ENCODE measurements at places on chromosomes 7 and 10.

- no peaks in the 10 kb centered on the region for H3K4me1 ChIP-seq
- no peak overlapping the region for H3K4me3 ChIP-seq
- no peaks in the 10 kb centered on the region for H3K27me3 ChIP-seq
- H3K36me3 ChIP-seq, result no peaks in the 10 kb centered on the region
- no peak for DNase-seq
- H3K27ac ChIP-seq, result no peak overlapping the region
These were observed 57.8 kb downstream of the CARD11 start for GRCh38 chr7:2985866-2986265.

DNA sequence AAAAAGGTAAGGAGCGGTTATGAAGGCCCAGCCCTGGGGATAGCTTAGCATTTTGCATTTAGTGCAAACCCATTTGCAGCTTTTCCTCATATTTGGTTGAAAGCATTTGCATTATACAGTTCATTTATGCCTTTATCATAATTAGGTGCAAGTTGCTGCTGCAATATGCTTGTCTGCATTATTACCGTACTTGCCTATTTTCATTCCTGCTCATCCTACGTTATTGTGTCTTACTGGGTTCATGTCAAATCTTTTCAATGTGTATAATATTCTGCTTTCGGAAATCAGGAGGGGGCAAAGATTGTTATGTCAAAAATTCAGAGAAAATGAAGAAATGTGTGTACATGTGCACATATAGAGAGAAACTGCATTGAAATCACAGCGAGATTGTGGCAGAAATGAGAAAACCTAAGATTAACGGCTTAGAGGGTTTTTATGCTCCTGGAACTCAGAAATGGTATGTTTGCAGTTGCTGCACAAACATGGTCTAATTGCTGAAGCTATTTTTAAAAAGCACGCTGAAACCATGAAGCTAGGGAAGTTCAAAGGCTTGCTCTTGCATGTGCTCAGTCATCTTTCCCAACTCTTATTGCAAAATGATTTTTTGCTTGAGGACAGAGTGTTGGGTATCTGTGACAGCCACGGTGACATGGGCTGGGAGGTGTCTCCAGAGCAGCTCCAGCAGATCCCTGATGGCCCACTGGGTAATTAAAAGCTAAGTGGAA is 613.2 kb downstream of the SDK1 start:
- H3K27me3 ChIP-seq, result no peaks in the 10 kb centered on the region
- no peak overlapping the region for H3K4me3 ChIP-seq
- H3K36me3 ChIP-seq, result no peaks in the 10 kb centered on the region
- no peak for DNase-seq
- no peaks in the 10 kb centered on the region for H3K4me1 ChIP-seq

DNA sequence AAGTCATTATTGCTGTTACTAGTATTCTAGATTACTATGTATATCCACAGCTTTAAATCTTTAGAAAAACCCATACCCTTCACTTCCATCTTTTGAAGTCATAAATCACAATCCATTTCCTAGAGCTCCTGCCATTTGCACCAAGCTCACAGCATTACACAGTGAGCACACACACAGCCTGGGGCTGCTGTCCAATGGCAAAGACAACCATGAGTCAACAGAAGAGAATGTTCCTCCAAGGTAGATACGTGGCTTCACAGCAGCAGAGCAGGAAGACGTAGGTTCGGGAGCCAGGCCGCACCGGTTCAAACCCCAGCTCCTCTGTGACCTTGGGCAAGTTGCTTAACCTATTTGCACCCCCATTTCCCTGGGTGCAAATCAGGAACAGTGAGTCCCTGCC is 234.6 kb downstream of the DIP2C start:
- no peaks in the 10 kb centered on the region for H3K4me1 ChIP-seq
- H3K4me3 ChIP-seq, result no peak overlapping the region
- no peaks in the 10 kb centered on the region for H3K27me3 ChIP-seq
- no peak for DNase-seq
- no peaks in the 10 kb centered on the region for H3K36me3 ChIP-seq

- no peaks in the 10 kb centered on the region for H3K4me1 ChIP-seq
- no peaks in the 10 kb centered on the region for H3K36me3 ChIP-seq
- no peaks in the 10 kb centered on the region for H3K27me3 ChIP-seq
- no peak for DNase-seq
- H3K27ac ChIP-seq, result peak overlapping the region; percentile 91
These were observed 1.6 kb upstream of the KIAA1217 start for GRCh38 chr10:24207341-24207740.

DNA sequence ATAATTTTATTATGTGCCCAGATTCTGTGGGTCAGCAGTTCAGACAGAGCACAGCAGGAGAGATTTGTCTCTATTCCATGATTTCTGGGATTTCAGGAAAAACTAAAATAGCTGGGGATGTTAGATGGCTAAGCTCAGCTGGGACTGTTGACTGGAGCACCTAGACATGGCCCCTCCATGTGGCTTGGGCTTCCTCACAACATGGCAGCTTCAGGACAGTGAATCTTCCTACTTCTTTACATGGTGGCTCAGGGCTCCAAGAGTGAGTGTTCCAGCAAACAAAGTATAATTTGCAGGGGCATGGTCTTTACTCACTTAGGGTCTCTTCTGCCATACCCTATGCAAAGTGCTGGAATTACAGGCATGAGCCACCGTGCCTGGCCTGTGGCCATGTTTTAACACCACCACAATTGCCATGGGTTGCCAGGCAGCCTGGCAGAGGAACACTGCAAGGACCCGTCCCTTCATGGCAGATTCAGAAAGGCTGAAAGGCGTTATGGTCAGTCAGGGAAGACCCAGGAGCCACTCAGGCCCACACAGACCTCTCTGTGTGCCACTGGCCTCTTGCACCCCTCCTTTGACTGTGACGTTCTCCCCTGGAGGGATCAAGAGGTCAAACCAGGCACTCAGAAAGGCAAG is 50.8 kb upstream of the ZMIZ1 start:
- peak overlapping the region; percentile 87 for H3K27ac ChIP-seq
- H3K4me3 ChIP-seq, result no peak overlapping the region
- H3K4me1 ChIP-seq, result peaks cover 37% of the 10 kb centered on the region
- no peaks in the 10 kb centered on the region for H3K36me3 ChIP-seq
- DNase-seq, result no peak

- H3K27me3 ChIP-seq, result no peaks in the 10 kb centered on the region
- no peaks in the 10 kb centered on the region for H3K4me1 ChIP-seq
- H3K4me3 ChIP-seq, result no peak overlapping the region
- no peak for DNase-seq
- H3K36me3 ChIP-seq, result no peaks in the 10 kb centered on the region
- no peak overlapping the region for H3K27ac ChIP-seq
These were observed 145.1 kb downstream of the GRM8 start for GRCh38 chr7:127107601-127108007.

DNA sequence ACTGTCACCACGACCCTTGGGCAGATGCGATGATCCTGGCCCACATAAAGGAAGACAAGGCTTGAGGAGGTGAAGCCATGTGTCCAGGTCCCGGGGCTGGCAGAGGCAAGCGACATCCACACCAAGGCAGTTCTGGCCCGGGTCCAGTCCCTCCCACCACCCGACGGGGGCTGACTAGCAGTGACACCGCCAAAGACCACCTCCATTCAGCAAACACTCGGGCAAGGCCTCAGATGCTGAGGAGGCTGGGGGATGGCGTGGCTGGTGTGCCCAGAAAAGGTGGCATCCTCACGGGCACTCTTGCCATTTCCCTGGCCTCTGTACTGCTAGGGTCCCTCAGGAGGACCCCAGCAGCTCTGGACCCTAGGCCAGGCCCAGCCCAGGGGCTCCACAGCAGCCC is 219.0 kb downstream of the ELFN1 start:
- no peak overlapping the region for H3K27ac ChIP-seq
- H3K27me3 ChIP-seq, result no peaks in the 10 kb centered on the region
- DNase-seq, result no peak
- H3K4me3 ChIP-seq, result no peak overlapping the region
- peaks cover 23% of the 10 kb centered on the region for H3K36me3 ChIP-seq

DNA sequence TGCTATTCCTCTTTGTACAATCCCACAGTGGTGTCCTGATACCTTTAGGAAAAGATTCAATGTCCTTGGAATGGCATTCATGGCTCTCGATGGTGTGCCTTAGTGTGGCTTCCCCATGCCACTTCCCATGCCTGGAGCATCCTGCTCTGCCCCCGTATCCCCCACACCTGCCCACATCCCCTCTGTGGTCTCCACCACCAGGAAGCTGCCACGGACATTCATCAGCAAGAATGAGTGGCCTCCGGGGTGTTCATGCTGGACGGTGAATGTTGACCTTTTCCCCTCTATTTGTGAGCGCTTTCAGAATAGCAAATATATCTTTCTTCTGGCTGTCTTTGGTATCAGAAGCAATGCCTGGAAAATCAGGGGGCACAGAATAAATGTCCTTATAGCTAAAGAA is 262.0 kb upstream of the NRP1 start:
- H3K4me1 ChIP-seq, result no peaks in the 10 kb centered on the region
- no peak for DNase-seq
- H3K27ac ChIP-seq, result no peak overlapping the region
- no peak overlapping the region for H3K4me3 ChIP-seq
- no peaks in the 10 kb centered on the region for H3K27me3 ChIP-seq

- no peak for DNase-seq
- H3K27ac ChIP-seq, result no peak overlapping the region
- H3K27me3 ChIP-seq, result peaks cover 34% of the 10 kb centered on the region
- H3K4me3 ChIP-seq, result no peak overlapping the region
- no peaks in the 10 kb centered on the region for H3K36me3 ChIP-seq
These were observed 145.0 kb downstream of the PTPN20 start for GRCh38 chr10:47056247-47056510.

- H3K36me3 ChIP-seq, result no peaks in the 10 kb centered on the region
- DNase-seq, result no peak
- no peaks in the 10 kb centered on the region for H3K27me3 ChIP-seq
- no peaks in the 10 kb centered on the region for H3K4me1 ChIP-seq
These were observed 120.3 kb downstream of the BMPER start for GRCh38 chr7:34025600-34025999.

DNA sequence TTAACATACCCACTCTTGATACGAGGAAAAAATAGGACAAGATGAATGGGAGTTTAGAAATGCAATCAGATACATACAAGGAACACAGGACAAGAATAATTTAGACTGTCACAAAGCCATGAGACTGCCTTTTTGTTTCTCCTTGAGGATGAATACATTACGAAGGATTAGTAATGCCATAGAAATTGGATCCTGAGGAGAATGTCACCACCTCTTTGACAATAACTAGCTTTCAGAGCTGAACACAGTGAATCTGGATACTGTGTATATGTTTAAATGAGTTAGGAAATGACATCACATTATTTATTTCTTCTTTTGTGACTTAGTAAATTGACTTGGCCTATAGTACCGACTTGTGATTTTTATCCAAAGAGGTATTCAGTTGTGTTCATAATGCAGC is 596.3 kb upstream of the CNTNAP2 start:
- no peaks in the 10 kb centered on the region for H3K36me3 ChIP-seq
- no peaks in the 10 kb centered on the region for H3K4me1 ChIP-seq
- no peaks in the 10 kb centered on the region for H3K27me3 ChIP-seq
- no peak for DNase-seq

DNA sequence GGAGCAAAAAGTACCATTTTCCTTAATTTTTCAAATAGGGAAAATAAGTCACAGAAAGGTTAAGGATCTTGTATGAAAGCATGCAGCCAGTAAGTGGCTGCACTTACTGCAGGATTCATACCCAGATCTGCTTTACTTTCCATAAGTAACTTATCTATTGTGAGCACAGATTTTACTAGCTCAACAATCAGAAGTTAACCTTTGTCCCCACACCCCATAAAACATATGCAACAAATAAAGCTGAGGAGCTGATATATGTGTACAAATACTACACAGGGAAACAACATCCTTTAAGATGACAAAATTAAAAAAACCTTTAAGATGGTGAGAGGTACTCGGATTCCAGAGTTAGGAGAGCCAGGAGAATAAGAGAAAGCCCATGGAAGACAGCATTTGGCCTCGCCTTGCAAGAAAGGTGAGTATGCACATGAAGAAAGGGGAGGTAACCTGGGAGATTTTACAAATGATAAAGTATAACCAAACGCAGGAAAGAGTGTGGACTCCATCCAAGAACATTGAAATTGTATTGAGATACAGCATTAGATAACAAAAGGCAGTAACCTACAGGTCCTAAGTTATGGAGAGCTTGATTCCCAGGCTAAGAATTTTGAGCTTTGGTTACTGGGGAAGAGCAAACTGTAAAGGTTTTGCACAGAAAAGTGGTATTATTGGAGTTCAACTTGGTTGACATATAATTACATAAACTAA is 87.1 kb downstream of the ITGB8 start:
- H3K4me1 ChIP-seq, result no peaks in the 10 kb centered on the region
- H3K27ac ChIP-seq, result no peak overlapping the region
- no peaks in the 10 kb centered on the region for H3K27me3 ChIP-seq
- no peaks in the 10 kb centered on the region for H3K36me3 ChIP-seq

- no peak for DNase-seq
- H3K4me3 ChIP-seq, result no peak overlapping the region
- no peaks in the 10 kb centered on the region for H3K36me3 ChIP-seq
- no peak overlapping the region for H3K27ac ChIP-seq
These were observed 268.6 kb downstream of the HGF start for GRCh38 chr7:81501220-81501619.

DNA sequence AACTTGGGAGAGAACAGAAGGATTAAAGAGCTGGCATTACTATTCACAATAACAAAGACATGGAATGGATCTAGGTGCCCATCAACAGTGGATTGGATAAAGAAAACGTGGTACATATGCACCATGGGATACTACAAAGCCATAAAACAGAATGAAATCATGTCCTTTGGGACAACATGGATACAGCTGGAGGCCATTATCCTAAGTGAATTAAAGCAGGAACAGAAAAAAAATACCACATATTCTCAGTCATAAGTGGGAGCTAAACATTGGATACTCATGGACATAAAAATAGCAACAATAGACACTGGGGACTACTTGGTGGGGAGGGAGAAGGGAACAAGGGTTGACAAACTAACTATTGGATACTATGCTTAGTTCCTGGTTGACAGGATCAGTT is 133.2 kb upstream of the ITGB1 start:
- no peaks in the 10 kb centered on the region for H3K4me1 ChIP-seq
- no peaks in the 10 kb centered on the region for H3K27me3 ChIP-seq
- H3K36me3 ChIP-seq, result no peaks in the 10 kb centered on the region
- no peak overlapping the region for H3K27ac ChIP-seq
- DNase-seq, result no peak

DNA sequence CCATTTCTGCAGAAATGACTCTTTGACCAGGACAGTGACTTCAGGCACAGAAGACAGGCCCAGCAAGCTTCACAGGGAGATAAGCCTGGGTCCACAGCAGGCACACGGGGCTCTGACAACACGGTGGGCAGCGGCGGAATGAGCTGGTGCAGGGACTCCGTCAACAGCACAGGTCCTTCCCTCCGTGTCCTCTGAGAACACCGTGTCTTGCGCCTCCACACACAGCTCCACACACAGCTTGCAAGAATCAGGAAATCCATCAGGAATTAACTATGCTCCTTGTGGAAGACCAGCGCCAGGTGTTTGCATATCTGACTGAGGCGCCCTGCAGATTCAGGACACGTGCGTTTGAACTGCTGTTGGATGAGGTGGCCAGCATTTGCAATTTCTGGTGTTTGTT is 39.6 kb downstream of the TCERG1L start:
- no peaks in the 10 kb centered on the region for H3K27me3 ChIP-seq
- H3K4me1 ChIP-seq, result no peaks in the 10 kb centered on the region
- no peaks in the 10 kb centered on the region for H3K36me3 ChIP-seq
